RPMI8226 (cell line): ENCODE measurements at places on chromosomes 12 and 14.

GRCh38 chr12:131004166-131004565, 50.5 kb downstream of the ADGRD1 start:
- DNase-seq = no peak

GRCh38 chr12:7935590-7936581, at the start of gene SLC2A3:
TSS of gene SLC2A3 (minus strand) at chr12:7936187. CDS start at chr12:7936034, 153 bp downstream.
- peak; percentile 57 for DNase-seq

GRCh38 chr12:31715283-31715825, 13.5 kb downstream of the AMN1 start:
- DNase-seq = no peak

- DNase-seq = no peak
Measured at GRCh38 chr12:122880668-122881067, 15.3 kb downstream of the VPS37B start.

DNA sequence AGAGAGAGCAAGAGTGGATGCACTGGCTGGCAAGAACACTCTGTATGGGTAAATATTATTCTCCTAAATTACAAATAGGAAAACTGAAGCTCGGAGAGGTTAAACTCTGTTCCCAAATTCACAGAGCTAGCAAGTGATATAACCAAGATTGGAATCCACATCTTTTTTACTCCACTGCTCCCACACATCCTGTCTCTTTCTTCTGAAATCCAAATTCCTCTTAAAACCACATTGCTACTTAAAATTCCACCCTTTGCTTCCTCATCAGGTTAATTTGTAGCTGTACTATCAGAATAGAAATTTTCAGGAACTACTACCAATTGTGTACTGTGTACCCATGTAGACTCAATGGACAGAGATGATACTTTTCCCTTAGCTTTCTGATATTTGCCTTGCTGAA, 74.4 kb downstream of the ARMH4 start:
- no peak for DNase-seq

DNA sequence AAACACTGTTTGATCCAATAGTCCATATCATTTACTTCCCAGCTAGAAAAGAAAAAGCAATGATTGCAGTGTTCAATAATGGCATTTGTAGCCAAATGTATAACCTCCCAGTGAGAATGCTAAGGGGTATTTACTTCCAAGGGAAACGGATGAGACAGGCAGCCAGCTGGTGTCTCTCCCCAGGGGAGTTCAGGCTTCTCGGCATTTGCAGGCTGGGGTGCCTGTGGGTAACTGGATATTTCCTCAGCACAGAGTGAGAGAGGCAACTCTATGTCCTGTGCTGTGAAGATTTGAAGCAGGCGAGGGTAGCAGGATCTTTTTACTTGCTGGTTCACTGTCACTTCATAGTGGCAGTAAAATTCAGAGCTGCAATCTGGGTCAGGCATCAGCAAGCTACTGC, 1455.6 kb upstream of the TMEM132C start:
- DNase-seq = no peak

GRCh38 chr12:80714055-80714454, 2.7 kb upstream of the MYF5 start:
- DNase-seq = no peak

DNA sequence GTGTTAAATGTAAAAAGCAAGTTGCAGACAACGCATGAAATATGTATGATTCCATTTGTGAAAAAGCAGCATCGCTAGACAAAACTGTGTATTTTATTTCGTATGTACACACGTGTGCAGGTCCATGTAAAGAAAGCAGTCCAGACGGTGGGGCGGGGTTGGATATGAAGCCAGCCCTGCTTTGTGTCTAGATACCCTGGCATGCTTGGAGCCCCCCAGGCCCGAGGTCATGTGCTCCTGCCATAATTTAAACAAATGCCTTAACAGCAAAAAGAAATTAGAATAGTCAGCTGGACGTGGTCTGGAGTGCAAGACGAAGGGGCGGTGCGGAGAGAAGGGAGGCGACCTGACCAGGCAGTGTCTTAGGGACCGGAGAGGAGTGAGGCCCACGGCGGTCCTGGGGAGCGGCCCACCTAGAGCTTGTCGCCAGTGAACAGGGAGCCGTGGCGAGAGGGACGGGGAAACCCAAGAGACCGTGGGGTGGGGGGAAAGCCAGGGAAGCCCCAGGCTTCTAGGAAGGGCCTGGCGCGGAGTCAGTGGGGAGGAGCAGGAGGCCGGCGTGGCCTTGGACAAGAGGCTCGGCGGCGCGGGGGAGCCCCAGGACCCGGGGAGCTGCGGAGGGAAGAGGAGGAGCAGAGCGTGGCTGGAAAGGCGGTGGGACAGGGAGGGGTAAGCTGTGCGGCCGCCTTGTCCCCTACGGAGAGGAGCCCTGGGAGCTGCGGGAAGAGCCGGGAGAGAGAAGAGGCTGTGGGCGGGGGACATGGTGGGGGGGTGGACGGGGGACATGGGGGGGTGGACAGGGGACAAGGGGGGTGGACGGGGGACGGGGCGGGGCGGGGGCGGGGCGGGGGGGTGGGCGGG, 118.5 kb upstream of the C14orf180 start:
- DNase-seq = no peak

GRCh38 chr14:68939893-68940613, 39.0 kb downstream of the ACTN1 start:
- DNase-seq = no peak

DNA sequence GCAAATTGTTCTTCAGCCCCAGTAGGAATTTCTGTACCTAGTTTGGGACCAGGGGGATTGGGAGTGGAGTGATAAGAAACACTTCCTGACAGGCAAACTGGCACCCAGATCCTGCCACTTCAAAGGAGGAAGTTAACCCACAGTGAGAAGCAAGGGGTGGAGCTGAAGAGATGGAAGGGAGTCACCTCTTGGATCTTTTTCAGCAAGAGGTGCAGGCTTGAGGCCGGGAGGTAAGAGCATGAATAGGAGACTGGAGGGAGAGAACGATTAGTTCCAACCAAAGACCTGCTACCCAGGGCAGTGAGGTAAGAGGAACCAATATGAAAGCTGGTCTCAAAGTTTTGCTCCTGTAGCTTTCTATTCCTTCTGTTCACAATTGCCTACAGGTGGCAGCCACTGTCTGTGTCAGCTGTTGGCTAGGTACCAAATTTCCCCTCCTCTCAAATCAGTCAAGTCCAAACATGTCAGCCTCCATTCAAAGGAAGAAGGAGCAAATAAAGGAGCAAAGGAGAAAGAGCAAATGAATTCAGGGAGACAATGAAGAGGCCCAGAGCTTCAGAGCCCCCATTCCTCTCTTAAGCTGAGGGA, 14.9 kb upstream of the TAC3 start:
- peak; percentile 78 for DNase-seq

- peak; percentile 23 for DNase-seq
Measured at GRCh38 chr12:105083551-105084105, 630 bp downstream of the ALDH1L2 start.

- no peak for DNase-seq
Measured at GRCh38 chr12:52224151-52224550, 8.9 kb upstream of the KRT7 start.

- no peak for DNase-seq
Measured at GRCh38 chr12:22047494-22047893, 1.5 kb downstream of the CMAS start.
